Activated CD4-positive, alpha-beta T cell treated with anti-CD3 and anti-CD28 coated beads, Interleukin-2, amount 50 U/mL, for 48 hours (primary cell): ENCODE measurements at places on chromosomes 6 and 20.

GRCh38 chr20:46558511-46558959, 8.1 kb upstream of the OCSTAMP start:
- peak; percentile 74 for DNase-seq

GRCh38 chr6:6771224-6771945, 182.9 kb downstream of the LY86 start:
- DNase-seq = no peak

DNA sequence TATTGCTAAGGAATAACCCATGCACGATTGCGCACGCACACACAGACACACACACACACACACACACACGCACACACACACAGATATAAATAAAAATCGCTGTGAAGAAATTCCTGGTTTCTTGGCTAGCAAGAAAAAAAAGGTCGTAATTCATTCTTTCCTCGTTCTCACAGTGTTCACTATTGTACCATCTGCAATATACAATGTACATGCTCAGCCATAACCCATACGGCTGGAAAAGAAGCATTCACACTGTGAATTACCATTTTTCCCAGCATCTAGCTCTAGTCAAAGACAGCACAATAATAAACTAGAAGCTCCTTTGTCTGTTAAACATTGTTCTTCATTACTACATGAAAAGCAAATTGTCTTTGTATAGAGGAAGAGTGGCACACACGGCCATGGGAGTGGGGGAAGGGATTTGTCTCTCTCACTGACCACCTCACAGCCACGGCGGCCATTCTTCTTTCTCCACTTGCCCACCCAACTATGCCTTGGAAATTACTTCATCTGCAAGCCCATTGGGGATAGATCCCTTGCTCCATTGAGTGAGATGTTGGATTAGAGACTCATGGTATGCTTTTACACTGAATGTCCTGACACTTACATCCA, 115.3 kb upstream of the ID4 start:
- no peak for DNase-seq

GRCh38 chr20:40741507-40742106, 52.6 kb upstream of the MAFB start:
- peak; percentile 49 for DNase-seq

- DNase-seq = no peak
These were observed 3.7 kb upstream of the CD2AP start for GRCh38 chr6:47473791-47474346.

GRCh38 chr6:56292505-56293181, 45.3 kb upstream of the COL21A1 start:
- DNase-seq = no peak

DNA sequence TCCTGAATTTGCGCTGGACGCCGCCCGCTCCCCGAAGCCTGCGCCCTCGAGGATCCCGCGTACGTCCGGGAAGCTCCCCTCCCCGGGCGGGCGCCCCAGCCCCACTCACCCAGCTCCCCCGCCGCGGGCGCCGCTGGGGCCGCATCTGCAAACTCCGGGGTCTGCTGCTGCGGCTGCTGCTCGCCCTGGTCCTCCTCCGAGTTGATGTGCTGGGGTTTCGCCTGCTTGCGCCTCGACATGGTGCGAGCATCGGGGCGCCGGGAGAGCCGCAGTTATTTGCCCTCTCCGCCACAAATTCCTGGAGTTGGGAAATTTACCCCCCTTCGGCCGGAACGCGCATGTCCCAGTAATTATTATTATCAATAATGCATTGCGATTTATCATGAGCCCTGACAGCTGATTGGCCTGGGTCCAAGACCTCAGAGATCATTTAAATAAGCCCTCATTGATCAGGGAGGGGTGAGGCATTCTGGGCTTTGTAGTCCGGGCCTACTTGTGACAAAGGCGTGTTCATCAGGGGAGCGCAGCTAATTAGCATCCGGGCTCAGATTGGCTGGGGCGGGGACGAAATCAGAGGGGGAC, at the start of gene SALL4:
Gene SALL4 (minus strand): TSS at position 352 of the 582 bp plus-strand sequence. CDS start 113 bp downstream, at position 239.
- no peak for DNase-seq

- DNase-seq = peak; percentile 52
These were observed at the start of gene ZNF311 for GRCh38 chr6:29005183-29005885. ZNF311 (minus strand) TSS chr6:29005315; CDS start chr6:29003954, 1,361 bp downstream.

DNA sequence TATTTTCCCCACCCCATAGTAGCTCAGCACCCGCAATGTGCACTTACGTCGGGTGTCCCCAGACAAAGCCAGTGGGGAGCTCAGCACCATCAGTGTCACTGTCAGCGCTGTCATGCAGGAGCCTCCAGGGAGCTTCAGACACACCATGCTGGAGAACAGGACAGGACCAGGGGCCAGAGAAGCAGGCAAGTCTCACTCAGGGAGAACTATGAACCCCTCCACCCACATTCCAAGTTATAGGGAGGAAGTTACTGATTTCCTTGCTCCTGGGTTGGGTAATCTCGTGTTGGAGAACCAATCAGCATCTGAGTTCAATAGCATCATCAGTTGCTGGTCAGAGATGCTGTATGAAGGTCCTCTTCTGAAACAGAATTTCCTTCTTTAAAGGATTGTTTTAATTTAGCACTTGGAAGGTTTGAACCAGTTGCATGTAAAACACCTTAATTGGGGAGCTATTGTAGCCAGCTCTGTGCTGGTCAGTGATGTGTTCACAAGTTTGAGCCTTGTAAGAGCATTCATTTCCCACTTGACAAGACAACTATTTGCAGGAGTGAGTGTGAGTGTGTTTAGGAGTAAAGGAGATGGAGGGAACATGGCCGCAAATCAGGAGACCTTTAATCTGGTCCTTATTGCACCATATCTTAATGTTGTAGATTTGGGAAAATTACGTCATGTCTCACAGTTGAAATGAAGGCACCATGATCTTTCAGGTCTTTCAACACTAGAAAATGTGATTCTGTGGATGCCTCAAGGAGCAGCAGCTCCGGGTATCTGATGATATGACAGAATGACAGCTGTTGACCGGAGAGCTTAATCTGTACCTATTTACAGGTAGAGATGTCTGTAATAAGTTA, at the start of gene HLA-DRB1:
Gene HLA-DRB1 (minus strand): TSS at position 253 of the 854 bp plus-strand sequence. CDS start 106 bp downstream, at position 147.
- DNase-seq = peak; percentile 14

DNA sequence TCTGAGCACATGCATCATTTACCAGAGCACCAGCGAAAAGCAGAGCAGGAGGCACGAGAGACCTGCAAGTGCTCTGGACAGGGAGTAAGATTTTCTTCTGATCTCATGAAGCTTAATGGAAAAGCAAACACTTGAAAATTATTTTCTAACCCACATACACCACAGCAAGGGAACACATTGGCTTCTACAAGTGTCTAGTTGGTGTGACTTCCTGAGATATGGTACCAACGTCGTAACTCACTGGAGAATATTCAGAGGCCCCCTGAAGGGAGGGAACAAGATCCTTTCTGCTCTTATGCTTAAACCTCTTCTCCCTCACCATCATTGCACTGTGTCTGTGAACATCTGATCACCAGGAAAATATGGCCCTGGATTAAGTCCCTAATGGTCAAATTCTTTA, 48.6 kb downstream of the PSMB1 start:
- no peak for DNase-seq

GRCh38 chr20:33659341-33660034, 2.6 kb upstream of the C20orf144 start:
- no peak for DNase-seq

GRCh38 chr20:52150440-52151258, 40.9 kb downstream of the ZFP64 start:
- DNase-seq = no peak

DNA sequence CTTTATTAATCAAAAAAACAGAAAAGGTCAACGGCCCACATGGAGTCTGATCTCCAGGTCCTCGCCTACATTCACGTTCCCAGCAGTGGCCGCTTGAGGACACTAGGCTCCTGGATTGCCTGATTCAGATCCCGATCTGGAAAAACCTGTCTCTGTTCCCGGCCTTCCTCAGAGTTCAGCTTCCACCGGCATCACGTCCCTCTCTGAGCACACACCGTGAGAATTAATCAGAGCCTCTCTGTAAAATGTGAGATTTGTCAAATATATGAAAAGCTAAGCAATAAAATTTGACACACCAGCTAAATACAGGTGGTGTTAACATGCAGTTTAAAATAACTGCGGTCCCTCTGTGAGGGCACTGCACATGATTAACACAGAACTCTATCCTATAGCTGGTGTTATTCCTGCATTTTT, 122.8 kb upstream of the COL21A1 start:
- no peak for DNase-seq

- DNase-seq = no peak
These were observed 130.1 kb upstream of the TNFAIP3 start for GRCh38 chr6:137736911-137737310.

DNA sequence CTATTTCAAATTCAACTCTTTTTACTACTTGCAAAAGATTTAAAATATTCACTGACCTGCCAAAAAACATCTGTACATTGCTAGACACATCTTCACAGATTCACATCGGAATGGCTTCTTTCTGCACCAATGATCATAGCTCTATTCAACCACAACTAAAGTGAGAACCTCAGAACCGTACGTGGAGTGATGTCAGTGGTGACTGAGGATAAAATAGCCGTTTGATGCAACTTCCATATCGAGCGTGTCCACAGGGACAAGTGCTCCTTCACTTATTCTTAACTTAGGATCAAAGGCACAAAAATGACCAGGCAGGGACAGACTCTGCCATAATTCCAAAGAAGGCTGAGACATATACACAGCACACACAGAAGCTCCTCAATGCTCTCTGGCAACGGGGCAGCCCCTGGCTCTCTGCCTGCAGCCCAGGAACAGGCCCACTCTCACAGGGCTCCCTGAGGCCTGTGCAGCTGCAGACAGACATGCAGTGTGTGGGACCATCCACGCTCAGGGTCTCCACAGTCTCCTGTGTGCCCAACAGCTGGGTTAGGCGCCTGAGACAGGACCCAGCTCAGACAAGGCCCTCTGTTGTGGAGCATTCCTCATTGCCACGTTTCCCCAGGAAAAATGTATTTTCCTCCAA, 22.8 kb downstream of the FYN start:
- no peak for DNase-seq

DNA sequence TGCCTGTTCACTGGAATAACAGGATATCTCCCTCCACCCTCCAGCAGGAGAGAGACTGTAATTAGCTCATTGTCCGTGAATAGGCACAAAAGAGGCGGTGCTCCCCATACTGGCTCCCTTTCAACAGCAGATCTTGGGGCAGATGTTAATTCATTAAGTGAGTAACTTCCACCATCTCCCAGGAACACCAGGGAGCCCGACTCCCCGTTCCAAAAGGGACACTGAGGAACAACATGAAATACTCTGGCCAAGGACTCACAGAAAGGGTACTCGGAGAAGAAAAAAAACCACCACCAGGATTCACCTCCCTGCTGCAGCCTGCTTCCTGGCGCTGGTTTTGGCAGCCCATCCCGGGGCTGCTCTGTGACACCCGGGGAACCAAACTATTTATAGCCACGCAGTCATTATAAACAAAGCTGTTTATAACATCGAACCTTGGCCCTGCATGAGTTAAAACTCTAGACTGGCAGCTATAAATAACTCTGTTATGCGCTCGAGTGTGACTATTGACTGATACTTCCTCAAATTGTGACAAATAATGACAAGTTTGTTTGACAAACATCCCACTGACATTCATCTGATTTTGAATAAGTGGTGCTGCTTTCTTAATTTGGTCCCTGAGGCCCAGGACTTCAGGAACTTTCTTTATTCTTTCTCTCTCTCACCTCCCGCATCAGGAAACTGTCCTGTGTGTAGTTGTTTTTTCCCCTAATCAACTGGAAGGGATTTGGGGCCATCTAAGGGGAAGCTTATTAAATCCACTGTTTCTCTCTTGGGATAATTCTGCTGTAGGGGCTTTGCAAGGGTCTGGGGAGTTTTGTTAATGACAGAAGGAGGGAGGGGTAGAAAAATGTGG, 521.6 kb downstream of the CD83 start:
- DNase-seq = no peak

GRCh38 chr20:21381619-21382018, 15.7 kb downstream of the NKX2-4 start:
- DNase-seq = no peak

DNA sequence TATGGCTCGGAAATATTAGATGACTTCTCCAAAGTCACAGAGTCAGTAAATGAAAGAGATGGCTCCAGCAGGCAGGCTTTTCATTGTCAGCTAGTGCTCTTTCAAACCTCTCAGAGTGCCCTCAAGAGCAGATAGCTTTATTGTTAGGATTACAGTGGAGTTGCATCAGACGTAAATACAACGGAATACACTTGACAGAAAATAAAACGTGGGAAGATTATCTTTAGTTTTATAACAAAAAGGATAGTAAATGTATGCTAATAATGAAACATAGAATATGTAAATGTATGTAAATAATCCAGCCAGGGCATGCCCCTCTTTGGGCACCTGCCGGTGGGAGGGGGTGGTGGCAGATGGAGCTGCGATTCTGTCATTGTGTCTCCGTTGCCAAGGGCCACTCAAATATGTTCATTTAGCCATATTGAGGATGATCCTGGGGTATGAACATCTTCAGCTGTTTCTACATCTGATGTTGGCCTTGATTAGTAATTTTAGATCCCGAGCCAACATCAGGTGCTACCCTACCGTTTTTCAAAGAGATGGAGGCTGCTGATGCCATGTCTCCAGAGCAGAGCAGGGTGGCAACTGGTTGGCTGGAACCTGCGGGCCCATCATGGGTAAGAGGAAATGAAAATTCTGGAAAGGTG, 358.3 kb upstream of the SULF2 start:
- no peak for DNase-seq

GRCh38 chr6:97440590-97441176, 157.7 kb upstream of the MMS22L start:
- no peak for DNase-seq

DNA sequence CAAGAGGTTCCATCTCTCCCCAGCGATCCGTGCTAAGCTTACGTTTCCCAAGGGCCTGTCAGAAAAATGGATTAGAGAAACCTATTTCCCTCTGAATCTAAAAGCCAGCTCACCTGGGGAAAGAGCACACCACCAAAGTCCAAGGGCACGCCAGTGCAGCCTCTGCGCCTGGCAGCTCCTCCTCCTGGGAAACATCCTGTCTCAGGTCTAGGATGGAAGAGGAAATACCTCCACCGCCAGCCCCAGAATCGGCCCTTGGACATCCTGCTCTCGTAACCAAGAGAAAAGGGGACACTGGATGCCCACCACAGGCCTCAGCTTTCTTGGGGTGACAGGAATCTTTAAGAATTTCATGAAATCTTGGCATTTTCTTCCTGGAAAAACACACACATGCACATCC, 18.7 kb downstream of the RAMACL start:
- DNase-seq = no peak

DNA sequence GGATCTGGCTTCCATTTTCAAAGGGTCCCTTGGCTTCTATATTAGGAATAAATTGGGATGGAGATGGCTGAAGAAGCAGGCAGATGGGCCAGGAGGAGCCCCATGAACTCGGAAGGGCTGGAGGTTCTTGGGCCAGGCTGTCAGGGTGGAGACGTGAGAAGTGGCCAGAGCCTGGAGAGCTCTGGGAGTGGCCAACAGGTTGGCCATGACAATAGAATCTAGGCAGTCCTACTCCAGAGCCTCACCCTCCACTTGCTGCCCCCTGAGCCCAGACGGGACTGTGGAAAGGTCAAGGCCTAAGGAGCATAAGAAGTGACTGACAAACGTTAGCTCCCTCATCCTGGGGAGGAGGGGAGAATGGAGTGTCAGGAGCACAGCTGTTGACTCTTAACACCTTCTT, 62.1 kb downstream of the STK35 start:
- no peak for DNase-seq

- no peak for DNase-seq
These were observed 96.4 kb downstream of the AIG1 start for GRCh38 chr6:143157131-143157530.

- DNase-seq = peak; percentile 75
These were observed at the start of gene PLCB1 for GRCh38 chr20:8131598-8132483. PLCB1 (plus strand) TSS chr20:8132266; CDS start chr20:8132652, 386 bp downstream.
